ENCODE measurements at places on chromosomes 5 and 9. TPM values are rescaled to one million over a fixed set of nuclear protein-coding genes. Genes with fewer than 3 reads are reported as not detected.

Gene ANKRD31
- total RNA-seq: 0.99 TPM

Gene ATP6V1G1
- total RNA-seq: 34.7 TPM

Gene PCDHA12
- not detected for total RNA-seq

Gene EQTN
- not detected for total RNA-seq

DNA sequence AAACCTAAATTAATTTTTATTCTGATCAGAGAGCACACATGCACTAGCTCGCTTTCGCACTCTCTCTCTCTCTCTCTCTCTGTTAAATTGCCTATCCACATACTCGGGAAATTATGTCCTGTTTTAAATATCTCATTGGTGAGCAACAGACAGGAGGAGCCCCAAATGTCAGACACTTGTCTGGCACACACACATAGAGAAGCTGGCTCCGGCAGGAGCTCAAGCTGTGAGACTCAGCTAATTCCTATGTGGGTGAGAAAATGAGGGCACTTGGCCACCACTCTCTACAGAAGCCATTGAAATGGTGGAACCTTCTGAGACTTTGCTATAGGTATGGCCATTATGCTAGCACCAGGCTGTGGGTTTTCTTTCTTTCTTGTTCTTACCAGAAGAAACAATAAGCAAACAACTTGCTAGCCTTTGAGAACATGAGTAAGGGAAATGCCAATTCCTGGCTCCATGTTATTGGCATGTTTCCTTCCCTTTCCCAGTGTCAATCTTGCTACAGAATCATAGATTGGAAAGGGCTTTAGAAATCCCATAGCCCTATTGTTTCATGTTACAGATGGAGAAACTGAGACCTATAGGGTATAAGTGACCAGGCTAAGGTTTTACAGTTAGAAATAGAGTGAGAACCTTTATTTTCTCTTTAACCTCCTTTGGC, 9.0 kb downstream of the RFX3 start:
- no peak overlapping the region for H3K4me3 ChIP-seq
- H3K4me1 ChIP-seq: peaks cover 34% of the 10 kb centered on the region
- H3K27me3 ChIP-seq: no peaks in the 10 kb centered on the region
- H3K36me3 ChIP-seq: peaks cover 10% of the 10 kb centered on the region
- no peak for DNase-seq
- no peak overlapping the region for H3K27ac ChIP-seq

GRCh38 chr9:95491543-95492320, 25.0 kb downstream of the PTCH1 start:
- H3K4me1 ChIP-seq: peaks cover 48% of the 10 kb centered on the region
- H3K27ac ChIP-seq: no peak overlapping the region
- H3K27me3 ChIP-seq: no peaks in the 10 kb centered on the region
- DNase-seq: no peak
- no peaks in the 10 kb centered on the region for H3K36me3 ChIP-seq

DNA sequence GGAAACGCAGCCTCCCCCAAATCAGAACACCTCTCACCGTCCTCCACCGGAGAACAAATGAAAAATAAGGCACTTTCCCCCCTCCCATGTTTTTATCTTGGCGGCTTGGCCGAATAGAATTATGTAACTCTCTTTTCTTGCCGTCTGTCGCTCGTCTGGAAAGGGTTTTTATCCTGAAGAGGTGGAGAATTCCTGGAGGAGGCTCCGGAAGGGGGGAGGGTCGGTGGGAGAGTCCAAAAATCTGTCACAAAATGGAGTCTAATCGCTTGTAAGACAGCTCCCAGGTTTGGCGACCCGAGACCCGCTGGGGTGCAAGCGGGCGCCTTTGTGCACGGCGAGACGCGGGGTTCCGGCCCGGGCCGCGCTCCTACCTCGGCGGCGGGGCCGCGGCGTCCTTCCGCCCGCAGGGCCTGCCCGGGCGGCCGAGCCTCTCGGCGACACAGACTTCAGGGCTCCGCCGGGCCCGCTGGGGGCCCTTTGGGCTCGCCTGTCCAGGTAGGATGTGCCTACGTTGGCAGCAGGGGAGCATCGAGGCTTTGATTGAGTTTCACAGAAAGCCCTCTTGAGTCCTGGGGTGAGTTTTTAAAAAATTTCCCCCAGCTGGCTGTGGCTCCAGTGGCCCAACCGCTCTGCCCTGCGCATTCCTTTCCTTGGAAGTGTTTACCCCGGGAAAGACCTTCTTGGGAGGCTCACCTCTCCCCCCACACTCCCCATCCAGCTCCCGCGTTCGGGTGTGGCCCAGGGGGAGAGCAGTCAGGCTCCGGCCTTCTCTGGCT, 5.0 kb downstream of the LMX1B start:
- no peak overlapping the region for H3K4me3 ChIP-seq
- H3K27me3 ChIP-seq: peaks cover 81% of the 10 kb centered on the region
- H3K27ac ChIP-seq: no peak overlapping the region
- H3K4me1 ChIP-seq: peaks cover 15% of the 10 kb centered on the region
- no peaks in the 10 kb centered on the region for H3K36me3 ChIP-seq
- DNase-seq: no peak

DNA sequence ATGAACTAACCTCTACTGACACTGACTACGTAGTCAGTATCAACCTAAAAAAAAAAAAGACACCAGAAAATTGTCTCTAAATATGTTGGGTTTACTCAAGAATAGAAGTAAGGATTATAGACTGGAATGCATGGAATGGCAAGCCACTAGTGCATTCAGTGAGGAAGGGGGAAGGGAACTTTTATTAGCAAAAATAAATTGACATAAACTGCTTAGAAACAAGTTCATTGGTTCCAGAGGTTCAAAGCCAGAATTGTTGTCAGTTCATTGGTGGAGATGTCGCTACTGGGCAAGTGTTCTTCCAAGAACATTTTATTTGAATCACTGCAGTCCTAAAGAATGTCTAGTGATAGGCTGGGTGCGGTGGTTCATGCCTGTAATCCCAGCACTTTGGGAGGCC, 26.1 kb upstream of the AOPEP start:
- no peak overlapping the region for H3K27ac ChIP-seq
- no peak overlapping the region for H3K4me3 ChIP-seq
- peaks cover 13% of the 10 kb centered on the region for H3K27me3 ChIP-seq
- H3K4me1 ChIP-seq: no peaks in the 10 kb centered on the region

GRCh38 chr5:31396611-31397295, 135.1 kb downstream of the DROSHA start:
- peaks cover 13% of the 10 kb centered on the region for H3K36me3 ChIP-seq
- H3K27me3 ChIP-seq: no peaks in the 10 kb centered on the region

DNA sequence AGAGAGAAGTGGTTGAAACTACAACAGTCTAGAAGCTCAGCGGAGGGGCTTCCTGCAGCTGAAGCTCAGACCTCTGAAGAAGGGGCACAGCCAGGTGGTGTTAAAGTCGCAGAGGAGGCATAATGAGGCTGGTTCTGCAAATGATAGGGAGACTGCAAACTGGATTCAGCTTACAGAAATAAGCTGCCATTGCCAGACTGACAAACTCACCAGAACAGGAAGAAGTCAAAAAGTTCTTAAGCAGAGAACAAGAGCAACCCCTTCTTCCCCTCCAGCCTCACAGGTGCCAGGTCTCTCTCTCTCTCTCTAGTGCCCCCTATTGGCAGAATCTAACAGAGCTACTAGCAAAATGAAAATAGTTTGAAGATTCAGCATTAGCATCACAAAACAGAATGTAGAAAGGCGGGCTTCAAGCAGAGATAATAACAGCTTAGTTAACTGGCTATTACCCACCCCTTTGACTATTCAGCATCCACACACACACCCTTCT, 76.7 kb downstream of the GRAMD2B start:
- H3K4me1 ChIP-seq: peaks cover 22% of the 10 kb centered on the region
- no peak overlapping the region for H3K4me3 ChIP-seq
- no peaks in the 10 kb centered on the region for H3K27me3 ChIP-seq
- no peak overlapping the region for H3K27ac ChIP-seq
- peak; percentile 29 for DNase-seq

- no peak overlapping the region for H3K27ac ChIP-seq
- peaks cover 11% of the 10 kb centered on the region for H3K4me1 ChIP-seq
- no peak for DNase-seq
- no peak overlapping the region for H3K4me3 ChIP-seq
- H3K36me3 ChIP-seq: no peaks in the 10 kb centered on the region
Measured at GRCh38 chr9:842635-843426, 1.3 kb downstream of the DMRT1 start.

GRCh38 chr5:35031276-35031675, 16.5 kb downstream of the AGXT2 start:
- no peaks in the 10 kb centered on the region for H3K4me1 ChIP-seq
- peaks cover 21% of the 10 kb centered on the region for H3K27me3 ChIP-seq
- DNase-seq: no peak
- H3K27ac ChIP-seq: no peak overlapping the region
- H3K4me3 ChIP-seq: no peak overlapping the region

DNA sequence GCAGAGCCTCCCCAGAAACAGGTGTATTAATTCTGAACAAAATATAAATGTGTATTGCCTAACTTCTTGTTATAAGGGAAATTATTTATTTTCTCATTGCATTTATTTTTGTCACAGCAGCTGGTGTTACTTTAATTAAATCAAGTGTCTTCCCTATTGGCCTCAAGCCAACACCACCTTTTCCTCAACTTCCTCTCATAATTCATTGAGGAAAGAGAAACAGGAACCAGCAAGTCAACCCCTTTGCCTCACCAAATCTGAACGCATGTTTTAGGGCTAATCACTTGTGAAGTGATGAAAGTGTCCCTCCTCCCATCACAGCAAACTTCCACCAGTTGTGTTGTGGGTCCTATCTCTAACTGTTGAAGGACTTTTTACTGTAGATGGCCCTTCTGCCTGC, 73.1 kb downstream of the DIRAS2 start:
- H3K27me3 ChIP-seq: peaks cover 16% of the 10 kb centered on the region
- no peaks in the 10 kb centered on the region for H3K4me1 ChIP-seq
- no peaks in the 10 kb centered on the region for H3K36me3 ChIP-seq
- DNase-seq: no peak
- no peak overlapping the region for H3K27ac ChIP-seq
- H3K4me3 ChIP-seq: no peak overlapping the region

DNA sequence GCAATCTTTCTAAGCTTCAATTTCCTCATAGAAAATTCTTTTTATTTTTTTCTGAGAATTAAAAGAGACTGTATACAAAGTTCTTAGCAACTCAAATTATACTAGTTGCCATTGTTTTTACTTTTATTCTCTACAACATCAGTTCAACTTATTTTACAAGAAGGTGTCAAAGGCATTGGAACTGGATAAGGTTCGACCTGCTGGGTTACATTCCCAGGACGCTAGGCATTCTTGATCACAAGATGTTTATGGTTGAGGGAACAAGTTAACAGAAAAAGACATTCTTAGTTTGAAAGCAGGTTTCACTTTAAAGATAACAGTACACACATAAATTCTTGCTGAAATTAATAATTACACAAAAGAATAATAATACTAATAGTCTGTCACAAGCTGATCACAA, 163.5 kb upstream of the SNX2 start:
- DNase-seq: no peak
- H3K36me3 ChIP-seq: no peaks in the 10 kb centered on the region
- H3K4me3 ChIP-seq: no peak overlapping the region

- no peak for DNase-seq
- no peak overlapping the region for H3K27ac ChIP-seq
- H3K4me3 ChIP-seq: no peak overlapping the region
- no peaks in the 10 kb centered on the region for H3K4me1 ChIP-seq
- H3K36me3 ChIP-seq: no peaks in the 10 kb centered on the region
Measured at GRCh38 chr5:38824821-38825220, 21.0 kb upstream of the OSMR start.

DNA sequence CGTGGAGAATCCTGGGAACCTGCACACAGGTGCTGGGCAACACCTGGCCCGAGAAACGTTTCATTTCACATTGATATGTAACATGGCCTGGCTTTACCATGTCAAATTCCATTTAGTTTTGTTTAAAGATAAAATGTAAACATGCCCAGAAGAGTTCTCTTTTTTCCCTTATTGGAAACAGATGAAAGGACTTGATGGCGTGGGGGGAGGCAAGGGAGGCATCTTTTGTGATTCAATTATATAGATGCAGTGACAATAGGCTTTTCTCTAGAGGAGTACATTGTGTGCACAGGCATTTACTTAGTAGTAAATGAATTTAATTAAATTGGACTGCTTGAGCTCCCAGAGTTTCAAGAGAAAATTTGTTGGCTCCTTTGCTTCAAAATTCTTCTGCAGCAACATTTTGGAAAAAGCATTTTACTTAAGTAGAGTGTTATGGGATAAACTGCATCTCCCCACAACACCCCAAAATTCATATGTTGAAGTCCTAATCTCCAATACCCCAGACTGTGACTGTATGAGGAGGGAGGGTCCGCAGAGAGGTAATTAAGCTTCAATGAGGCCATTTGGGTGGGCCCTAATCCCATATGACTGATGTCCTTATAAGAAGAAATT, 254.3 kb upstream of the NFIL3 start:
- H3K27me3 ChIP-seq: peaks cover 20% of the 10 kb centered on the region
- H3K4me3 ChIP-seq: no peak overlapping the region
- DNase-seq: no peak
- peaks cover 5% of the 10 kb centered on the region for H3K4me1 ChIP-seq
- no peaks in the 10 kb centered on the region for H3K36me3 ChIP-seq

Data from activated CD8-positive, alpha-beta T cell treated with anti-CD3 and anti-CD28 coated beads for 36 hours (primary cell).